Islet precursor cell (in vitro differentiated cells): ENCODE measurements at places on chromosomes 3 and 15.

DNA sequence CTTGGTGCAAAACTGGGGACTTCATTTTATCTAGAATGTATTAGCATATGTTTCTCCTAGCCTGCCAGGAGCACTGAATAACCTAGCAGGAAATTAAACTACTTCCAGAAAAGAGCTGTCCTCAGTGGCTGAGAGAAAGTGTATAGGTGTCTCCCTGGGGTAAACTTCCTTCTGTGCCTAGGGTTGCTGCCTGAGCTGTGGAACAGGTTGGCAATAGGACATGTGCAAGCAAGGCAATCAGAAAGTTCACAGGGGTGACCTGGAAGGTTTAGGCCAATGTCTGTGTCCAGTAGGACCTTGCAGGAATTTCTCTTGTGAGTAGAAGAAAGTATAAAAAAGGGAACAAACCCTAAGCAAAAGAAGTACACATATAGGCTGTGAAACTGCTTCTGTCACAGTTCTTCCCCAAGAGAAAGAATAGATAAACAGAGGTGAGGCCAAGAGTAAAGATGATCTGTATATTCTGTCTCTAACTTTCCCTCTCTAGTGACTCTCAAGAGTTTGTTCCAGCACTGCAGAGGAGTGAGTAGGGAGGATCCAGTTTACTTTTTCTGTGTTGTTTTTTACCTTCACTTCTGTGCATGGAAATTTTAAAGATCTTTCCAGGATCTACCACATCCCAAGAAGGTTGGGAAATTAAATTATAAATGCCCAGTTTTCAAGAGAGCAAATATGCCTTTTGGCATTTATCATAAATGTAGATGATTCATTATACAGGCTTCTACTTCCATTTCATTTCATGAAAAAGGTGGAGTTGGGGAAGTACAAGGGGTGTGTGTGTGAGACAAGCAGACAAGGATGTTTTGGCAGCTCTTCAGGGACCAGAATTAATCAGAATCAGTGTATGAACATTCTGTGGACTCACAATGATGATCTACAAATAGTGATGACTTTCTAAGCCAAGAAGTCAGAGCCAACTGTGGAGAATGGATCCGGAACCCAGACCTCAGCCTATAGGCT, 155.2 kb downstream of the RBPMS2 start:
- DNase-seq: no peak

DNA sequence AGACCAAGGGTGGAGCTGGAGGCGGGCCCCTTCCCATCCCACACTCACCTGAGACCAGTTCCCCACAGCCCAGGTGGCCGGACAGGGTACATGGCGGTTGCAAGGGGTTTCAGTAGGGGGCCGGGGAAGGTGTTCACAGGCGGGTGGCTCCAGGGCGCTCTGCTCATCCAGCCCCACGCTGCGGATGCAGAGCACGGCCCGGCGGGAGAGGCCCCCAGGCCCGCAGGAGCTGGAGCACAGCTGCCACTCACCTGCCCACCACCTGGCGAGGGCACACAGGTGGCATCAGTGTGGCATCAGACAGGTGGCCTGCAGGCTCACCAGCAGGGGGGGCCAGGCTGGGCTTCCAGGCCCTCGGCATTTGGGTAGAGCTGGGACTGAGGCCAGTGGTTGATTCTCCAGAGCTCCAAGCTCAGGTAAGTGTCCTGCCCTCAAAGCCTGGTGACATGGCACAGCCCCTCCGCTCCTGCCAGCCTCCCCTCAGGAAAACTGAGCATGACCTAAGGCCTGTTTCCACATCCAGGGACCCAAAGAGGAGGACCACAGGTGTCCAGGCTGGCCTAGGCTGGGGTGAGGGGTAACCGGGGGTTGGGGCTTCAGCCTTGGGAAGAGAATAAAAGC, 43.8 kb downstream of the ADAMTS7 start:
- peak; percentile 46 for DNase-seq

- no peak for DNase-seq
Observed at GRCh38 chr3:3836845-3837244, 37.6 kb downstream of the LRRN1 start.

DNA sequence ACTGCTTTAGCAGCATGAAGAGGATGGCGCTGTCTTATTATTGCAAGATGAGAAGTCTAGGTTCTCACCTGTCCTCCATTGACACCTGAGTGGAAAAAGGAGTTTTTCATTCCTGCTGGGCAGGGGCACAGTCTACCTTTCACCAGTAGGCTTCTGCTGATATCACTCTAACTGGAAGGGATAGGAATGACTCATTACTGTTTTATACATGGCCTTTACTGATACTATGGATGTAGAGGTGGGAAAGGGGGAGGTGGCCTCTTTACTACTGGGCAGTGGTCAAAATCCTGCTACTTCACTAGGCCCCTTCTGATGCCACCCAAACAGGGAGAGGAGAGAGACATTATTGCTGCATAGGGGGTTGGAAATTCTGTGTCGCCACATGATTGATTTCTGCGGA, 97.8 kb downstream of the BBX start:
- DNase-seq: no peak

- DNase-seq: no peak
Observed at GRCh38 chr3:195209847-195210265, 61.1 kb downstream of the XXYLT1 start.

DNA sequence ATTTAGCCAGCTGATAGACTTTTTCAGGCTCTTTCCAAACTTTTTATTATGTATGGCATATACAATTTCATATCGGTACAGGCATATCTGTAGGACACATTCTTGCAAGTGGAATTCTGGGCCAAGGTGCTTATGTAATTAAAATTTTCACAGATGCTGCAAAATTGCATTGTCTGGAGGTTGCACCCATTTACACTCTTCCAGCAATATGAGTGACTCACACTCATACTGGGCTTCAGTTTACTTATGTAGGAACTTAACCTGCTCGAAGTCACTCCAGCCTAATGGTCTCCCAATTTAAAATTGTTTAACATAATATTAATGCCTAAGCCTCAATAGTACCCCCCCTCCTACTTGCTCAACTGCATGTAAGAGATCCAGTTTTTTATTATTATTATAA, 11.2 kb upstream of the SEC62 start:
- DNase-seq: no peak

DNA sequence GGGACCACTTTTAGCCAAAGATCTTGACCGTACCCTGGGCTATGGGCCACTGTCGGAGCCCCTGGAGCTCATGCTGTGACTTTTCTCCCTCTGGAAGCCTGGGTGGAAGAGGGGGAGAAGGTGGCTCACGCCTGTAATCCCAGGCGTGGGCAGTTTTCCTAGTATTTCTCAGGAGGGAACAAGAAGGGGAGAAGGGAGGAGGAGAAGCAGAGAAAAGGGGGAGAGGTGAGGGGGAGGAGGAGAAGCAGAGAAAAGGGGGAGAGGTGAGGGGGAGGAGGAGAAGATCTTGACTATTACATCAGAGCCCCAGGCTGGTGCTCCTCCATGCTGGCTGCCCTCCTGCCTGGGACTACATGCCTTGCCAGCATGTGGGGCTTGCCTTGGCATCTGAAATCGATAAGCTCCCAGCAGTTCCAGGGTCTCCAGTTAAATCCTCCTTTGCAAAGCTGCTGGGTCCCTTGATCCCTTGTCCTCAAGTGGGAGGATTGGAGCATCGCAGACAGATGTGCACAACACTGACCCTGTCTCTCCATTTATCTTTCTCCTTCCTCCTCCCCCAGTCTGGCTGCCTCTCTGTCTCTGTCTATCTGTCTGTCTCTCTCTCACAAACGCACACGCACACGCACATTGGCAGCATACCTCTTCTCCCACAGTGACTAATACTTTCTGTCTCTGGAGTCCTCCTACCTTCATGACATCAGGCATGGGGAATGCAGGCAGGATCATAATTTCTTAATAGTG, 41.6 kb downstream of the MRAS start:
- peak; percentile 94 for DNase-seq

- no peak for DNase-seq
Observed at GRCh38 chr15:53059273-53060043, 269.3 kb upstream of the ONECUT1 start.

GRCh38 chr15:83065431-83065830, 1.6 kb downstream of the BTBD1 start:
- DNase-seq: no peak

DNA sequence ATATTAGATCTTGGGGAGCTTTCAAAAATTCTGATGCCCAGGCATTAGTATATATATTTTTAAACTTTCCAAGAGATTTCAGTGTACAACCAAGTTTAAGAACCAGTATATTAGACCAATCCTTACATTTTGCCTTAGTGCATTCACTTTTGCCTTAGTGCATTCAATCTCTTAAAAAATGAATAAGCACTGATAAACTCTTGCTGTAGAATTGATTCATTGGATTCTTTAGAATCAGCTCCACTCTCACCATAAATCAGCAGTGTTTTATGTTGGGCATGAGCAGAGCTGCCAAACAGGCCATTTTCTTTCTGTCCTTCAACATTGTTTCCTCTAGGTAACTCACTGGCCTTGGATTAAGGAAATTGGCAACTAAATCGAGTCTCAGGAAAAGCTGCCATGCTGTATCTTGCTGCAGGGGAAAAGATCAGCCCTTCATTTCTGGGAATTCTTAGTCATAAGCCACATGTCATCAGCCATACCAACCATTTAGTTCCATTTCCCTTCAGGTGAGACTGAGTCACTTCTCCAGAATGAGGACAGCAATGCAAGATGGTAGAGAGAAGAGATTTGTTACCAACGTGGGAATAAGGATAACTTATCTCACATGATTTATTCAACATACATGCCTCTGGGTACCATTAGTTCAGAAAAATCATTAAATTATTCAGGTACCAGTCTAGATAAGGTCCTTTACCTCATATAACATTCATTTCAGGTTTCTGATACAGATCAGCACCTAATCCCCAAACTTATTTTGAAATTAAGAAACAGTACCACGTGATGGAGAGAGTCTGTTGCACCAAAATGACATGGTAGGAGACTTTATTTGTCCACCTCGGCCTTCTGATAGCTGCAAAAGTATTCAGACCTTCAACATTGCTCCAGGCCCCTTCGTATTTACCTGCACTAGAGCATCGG, 192.5 kb downstream of the P3H2 start:
- DNase-seq: no peak

DNA sequence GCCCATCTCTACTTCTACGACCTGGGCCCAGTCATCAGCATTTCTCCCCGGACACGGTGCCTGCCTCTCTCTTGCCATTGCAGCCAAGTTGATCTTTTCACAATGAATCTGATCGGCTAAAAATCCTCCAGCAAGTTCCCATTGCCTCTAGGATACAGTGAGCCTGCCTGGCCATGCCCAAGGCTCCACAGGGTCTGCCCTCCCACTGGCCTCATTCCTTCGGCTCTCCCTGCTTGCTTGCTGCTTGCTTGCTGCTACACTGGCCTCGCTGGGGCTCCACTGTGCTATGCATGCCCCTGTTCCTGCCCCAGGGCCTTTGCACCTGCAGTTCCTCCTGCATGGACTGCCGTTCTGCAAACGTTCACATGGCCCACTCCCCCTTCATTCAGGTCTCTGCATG, 2.0 kb downstream of the ABTB1 start:
- peak; percentile 36 for DNase-seq

GRCh38 chr3:72595927-72596610, 252.2 kb downstream of the SHQ1 start:
- DNase-seq: peak; percentile 84

DNA sequence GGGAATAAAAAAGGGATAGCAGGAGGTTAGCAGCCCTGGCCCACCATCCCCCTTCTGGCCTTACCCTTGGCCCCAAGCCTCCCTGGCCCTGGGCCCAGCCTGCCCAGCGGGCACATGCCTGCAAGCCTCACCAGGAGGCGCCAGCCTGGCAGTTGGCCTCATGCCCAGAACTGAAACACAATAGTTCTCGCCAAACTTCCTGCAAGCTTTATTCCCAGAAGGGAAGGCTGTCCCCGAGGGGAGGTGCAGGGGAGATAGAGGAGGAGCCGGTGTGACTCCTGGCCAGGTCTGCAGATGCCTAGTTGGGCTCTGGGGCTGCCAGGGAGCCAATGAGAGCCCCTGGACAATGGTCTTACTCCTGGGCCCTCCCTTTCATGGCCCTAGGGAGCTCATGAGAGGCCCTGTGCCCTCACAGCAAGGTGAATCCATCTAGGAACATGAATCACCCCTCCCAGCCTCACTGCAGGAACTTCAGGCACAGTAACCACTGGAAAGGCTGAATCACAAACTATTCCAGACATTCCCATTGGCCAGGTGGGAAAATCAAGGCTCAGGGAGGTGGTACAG, 4.0 kb downstream of the CCDC33 start:
- DNase-seq: no peak

GRCh38 chr3:129197321-129197720, 13.6 kb upstream of the CNBP start:
- DNase-seq: peak; percentile 63

- DNase-seq: no peak
Observed at GRCh38 chr3:44020143-44020542, 221.5 kb upstream of the TOPAZ1 start.

DNA sequence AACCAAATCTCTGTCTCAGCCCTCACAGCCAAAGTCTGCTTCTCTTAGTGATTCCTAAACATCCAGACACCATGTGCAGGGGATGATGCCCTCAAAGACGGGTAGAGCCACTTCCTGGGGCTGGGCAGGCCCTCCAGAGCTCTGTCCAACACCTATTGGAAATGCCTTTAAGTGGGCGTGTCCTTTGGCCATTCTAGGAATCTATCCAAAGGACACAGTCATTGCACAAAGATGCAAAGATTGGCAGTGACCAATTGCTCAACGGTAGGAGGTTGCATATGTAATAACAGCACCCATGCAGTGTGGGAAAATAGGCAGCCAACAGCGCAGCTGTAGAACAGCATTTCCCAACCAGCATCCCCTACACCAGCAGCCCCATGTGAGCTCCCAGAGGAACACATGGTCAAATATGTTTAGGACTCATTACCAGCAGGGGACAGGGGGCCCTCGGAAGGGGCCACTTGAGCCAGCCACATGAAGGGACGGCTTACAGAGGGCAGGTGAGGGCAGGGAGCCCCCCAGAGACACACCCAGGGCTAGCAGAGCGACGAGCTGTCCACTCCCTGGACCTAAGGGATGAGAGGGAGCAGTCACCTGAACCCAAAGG, 142.8 kb upstream of the IQSEC1 start:
- DNase-seq: no peak

- DNase-seq: no peak
Observed at GRCh38 chr15:35690698-35691116, 144.7 kb upstream of the DPH6 start.

DNA sequence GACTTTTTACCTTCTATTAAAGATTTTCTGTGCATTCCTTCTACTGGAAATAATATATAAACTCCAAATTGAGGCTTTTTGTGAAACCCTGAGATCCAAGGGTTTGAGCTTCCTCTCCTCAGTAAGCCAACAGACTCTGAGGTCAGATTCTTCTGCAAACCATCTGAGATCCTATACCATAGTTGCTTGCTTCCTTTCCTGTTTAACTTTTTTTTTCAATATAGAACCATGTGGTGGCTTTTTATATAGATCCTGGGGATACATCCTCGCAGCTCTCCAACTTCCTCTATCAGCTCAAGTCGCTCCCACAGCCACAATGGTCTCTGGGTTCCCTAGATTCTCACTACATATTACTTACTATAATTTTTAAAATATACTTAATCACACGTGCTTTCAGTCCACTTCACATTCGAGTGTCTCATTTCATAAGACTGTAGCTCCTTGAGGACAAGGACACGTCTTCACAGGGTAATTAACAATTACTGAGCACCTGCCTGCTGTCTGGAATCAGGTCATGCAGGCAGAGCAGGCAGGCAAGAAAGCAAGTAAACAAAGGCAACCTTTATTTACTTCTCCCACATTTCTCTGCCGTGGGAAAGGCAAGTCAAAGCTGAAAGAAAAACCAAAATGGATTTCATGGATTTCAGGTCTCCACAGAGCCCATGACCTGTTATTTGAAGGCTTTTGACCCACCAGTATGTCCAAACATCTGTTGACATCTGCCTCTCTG, 941.5 kb downstream of the FHIT start:
- no peak for DNase-seq

- no peak for DNase-seq
Observed at GRCh38 chr3:119148493-119149180, 2.7 kb downstream of the TEX55 start.
